Amniotic epithelial cell (primary cell): ENCODE measurements at places on chromosomes 4 and X.

GRCh38 chrX:111520506-111520905 is 9.1 kb downstream of the SERTM2 start:
- no peak for DNase-seq

DNA sequence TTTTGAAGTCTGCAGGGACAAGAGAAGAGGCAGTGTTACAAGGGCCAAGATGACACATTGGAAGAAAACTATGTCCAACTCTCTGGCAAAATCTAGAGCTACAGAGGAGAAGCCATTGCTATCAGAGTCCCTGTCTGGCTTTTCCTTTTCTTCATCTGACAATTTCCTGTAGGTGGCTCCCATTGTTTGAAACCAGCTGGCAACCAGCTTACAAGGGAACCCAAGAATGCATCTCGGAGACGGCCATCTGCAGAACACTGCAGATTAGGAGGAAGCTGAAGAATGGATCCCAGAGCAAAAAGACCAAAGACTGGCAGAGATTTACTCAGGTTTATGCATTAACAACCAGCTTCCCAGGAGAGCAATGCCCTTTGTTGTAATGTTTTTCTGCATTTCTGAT is 216.2 kb upstream of the CTSO start:
- no peak for DNase-seq

GRCh38 chr4:150123796-150124677 is 45.8 kb downstream of the DCLK2 start:
- no peak for DNase-seq

- DNase-seq = peak; percentile 61
Measured at GRCh38 chr4:145061318-145061920, 36.6 kb downstream of the ANAPC10 start.

DNA sequence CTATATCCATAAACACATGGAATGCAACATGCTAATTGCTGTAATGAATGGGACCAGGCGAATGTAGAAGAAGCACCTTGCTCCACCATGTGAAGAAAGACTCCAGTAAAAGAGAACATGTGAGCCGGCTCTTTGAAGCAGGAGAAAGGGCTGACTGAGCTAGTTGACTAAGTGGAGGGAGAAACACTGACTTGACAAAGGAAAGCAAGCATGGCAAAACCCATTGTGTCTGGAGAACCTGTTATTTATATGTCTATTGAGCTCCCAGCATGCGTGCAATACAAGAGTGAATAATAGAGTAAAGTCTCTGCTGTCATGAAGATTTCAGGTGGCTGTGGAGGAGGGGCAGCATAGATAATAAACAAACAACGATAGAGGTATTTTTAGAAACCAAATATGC is 559.9 kb downstream of the RAB28 start:
- no peak for DNase-seq

DNA sequence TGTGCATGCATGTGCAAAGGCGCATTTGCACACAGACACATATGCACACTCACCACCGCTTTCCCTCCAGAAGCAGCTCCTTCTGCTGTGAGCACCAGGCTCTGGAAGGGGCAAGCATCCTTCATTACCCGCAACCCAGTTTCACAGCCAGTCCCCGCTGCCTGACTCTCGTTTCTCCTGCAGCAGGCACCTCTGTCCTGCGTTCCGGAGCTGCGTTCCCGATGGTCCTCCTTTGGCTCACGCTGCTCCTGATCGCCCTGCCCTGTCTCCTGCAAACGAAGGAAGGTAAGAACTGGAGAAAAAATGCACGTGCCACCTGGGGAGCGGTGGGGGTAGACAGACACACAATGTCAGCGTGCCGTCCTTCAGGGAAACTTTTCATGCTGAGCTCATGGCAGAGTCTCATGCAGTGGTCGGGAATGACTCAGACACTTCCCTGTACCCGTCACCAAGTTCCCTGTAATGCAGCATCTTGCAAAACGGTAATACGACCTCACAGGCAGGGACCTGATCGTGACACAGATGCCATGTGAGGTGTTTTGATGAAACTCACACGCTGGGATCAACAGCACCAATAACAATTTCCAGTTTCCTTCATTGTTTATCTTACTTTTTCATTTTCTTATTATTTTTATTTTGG is 5.1 kb downstream of the IL3RA start:
- no peak for DNase-seq

DNA sequence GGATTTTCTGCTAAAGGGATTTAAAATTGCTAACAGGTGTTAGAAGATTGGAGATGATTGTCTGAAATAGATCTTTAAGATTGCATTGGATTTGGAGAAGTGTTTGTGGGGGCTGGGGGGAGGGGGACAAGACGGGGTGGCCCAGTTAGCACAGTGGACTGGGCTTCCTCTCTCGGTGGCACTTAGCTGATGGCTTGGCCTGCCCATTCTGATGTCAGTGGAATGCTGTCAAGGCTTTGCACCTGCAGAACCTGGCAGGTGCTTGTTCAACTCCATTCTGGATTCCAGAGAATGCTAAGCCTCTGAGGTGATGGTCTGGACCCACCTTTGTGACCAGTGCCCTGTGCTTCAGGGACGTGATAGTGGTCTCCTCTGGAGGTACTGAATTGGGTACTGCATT is 43.7 kb downstream of the ADD1 start:
- DNase-seq = no peak

DNA sequence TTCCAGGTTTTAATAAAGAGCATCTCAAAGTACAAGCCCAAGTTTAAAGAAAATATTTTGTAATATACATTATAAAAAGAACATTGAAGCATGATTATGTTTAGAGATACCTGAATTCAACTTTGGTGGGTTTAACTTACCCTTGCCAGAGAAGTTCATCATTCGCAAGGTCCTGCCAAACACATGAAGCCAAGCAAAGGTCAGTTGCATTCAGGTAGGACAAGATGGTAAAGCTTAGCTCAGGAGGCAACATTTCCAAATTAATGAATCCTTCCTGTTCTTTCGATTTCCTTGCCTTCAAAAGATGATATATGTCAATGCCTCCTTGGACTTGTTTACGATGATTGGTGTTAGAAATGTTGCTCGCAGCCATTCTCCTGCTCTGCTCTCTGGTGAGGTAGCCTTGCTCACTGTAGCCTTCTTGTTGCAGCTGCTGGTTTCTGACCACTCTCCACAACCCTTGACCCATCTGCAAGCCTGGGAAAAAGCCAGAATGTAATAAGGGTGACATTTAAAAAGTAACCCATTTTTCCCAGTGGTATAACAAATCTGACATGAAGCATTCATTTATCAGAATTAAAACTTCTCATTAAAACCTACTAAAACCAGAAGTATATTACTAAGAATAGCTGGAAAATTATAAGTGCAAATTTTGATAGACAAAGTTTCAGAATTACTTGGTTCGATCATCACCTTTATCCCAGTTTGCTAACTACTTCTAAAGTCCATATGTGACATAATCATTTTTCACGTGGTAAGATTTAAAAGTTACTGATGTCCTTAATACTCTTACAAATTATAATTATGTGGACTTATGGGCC is 20.6 kb downstream of the FBXO8 start:
- DNase-seq = peak; percentile 42
